Fibroblast of skin of abdomen (primary cell): ENCODE measurements at places on chromosomes 3 and 15.

DNA sequence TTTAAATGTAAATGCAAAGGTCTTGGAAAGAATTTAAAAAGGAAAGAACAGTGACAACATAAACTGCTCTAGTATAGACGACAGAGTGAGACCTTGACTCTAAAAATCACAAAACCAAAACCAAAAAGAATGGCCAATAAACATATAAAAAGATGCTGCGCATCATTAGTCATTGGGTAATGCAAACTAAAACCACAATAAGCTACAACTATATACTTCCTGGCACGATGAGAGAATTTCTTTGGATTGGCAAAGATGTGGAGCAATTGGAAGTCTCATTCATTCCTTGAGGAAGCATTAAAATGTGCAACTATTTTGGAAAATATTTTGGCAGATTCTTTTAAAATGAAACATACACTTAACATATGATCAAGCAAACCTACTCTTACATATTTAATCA is 98.7 kb upstream of the ZPLD1 start:
- DNase-seq, result peak; percentile 5

- no peak for DNase-seq
These were observed 93.5 kb upstream of the ARRDC4 start for GRCh38 chr15:97866959-97867358.

GRCh38 chr15:86355801-86356200 is 276.1 kb downstream of the AGBL1 start:
- no peak for DNase-seq

DNA sequence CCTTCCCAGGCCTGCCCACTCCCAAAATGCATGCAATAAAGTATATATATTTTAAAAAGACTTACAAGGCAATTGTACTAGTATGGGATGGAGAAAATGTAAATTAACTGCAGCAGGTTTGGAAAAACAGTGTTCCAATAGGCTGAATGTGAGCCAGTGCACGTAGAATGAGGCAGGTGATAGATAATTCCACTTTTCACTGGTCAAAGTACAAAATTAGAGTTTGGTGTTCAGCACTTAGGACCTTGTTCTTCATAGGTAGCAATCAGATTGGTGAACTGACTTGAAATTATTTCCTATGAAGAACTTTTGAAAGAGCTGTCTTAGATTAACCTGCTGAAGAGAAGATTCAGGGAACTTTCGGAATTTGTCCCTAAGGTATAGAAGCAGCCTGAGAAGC is 1.9 kb downstream of the WDR48 start:
- DNase-seq, result no peak

DNA sequence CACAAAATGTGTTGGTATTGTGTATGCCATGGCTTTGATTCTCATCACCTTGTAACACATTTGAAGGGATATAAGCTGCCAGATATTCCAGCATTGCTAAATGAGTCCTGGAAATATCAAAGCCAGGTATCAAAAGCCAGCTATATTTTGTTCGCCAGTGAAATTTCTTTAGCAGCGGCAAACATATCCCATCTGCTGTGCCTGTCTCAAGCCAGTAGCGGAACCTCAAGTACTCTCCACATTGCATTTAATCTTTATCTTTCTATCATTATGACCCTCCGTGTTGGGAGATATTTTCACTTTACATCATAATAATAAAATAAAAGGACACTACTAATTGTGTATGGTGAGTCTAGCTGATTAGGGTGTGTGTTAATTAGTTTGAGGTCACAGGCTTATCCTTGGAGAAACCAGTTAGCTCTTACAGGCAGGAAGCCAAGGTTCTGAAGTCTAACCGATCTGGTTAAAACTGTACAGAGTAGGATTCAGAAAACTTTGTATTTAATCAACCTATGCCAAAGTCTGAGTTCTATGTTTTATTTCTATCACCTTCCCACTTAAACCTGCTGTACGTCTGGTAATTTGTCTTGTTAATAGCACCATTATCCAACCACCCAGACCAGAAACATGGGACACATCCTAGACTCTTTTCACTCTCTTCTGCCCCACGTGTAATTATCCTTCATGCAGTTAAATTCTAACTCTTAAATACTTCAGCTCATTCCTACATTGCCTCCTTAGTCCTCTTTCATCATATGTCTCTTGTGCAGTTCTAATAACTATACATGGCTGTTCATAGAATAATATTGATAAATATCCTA is 14.5 kb downstream of the TIPARP start:
- DNase-seq, result no peak

GRCh38 chr3:976006-976405 is 116.8 kb upstream of the CNTN6 start:
- peak; percentile 6 for DNase-seq

DNA sequence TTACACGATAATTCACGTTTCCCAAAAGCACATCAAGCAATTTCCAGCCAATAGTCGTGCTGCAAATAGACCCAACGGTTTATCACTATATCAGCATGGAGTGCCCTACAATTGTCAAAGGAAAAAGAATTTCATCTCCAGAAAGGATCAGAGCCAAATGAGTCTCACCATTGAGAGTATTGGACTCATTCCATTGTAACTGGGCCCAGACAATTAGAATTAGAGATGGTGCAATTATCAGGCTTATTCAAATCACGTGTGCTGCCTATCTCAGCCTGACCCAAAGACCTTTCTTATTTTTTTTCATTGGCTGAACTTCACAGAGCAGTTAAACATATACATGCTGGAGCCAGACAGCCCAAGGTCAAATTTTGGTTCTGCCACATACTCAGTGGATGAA is 87.0 kb upstream of the LRTM1 start:
- DNase-seq, result no peak

DNA sequence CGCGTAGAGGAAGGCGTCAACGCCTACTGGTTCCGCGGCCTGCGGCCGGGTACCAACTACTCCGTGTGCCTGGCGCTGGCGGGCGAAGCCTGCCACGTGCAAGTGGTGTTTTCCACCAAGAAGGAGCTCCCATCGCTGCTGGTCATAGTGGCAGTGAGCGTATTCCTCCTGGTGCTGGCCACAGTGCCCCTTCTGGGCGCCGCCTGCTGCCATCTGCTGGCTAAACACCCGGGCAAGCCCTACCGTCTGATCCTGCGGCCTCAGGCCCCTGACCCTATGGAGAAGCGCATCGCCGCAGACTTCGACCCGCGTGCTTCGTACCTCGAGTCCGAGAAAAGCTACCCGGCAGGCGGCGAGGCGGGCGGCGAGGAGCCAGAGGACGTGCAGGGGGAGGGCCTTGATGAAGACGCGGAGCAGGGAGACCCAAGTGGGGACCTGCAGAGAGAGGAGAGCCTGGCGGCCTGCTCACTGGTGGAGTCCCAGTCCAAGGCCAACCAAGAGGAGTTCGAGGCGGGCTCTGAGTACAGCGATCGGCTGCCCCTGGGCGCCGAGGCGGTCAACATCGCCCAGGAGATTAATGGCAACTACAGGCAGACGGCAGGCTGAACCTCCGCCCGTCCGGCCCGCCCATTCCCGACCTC is 4.1 kb downstream of the ISLR2 start:
- DNase-seq, result no peak

GRCh38 chr15:98596885-98597392 is 51.4 kb upstream of the IGF1R start:
- no peak for DNase-seq

DNA sequence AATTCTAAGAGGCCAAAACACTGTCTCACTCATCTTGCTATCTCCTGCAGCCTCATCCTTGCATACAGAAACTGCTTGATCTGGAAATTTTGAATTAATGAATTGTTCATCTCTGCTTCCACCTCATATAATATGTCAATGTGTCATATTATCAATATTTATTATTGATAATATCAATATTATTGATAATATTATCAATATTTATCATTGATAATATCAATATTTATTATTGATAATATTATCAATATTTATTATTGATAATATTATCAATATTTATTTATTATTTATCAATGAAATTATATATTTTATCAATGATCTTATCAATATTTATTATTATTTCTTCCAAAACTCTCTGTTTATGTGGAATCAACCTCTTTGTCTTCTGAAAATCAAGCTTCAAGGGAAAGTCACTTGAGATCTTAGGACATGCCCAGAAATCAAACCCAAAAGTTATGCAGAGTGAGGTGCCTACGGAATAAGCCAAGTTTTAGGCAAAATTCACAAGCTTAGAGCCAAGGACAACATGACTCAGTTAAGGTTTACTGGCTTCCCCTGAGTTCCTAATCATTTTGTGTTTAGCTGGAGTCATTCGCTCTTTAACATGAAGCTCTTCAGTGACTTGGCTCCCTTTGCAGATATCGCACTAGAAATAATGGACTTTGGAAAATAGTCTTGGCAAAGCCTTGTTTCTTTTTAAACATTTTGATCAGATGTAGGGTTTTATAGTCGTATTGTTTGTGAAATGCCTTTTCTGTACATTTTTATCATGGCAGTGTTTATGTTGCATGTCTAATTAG is 297.1 kb upstream of the RARB start:
- DNase-seq, result no peak

GRCh38 chr3:111617406-111617805 is 22.3 kb upstream of the ZBED2 start:
- no peak for DNase-seq

DNA sequence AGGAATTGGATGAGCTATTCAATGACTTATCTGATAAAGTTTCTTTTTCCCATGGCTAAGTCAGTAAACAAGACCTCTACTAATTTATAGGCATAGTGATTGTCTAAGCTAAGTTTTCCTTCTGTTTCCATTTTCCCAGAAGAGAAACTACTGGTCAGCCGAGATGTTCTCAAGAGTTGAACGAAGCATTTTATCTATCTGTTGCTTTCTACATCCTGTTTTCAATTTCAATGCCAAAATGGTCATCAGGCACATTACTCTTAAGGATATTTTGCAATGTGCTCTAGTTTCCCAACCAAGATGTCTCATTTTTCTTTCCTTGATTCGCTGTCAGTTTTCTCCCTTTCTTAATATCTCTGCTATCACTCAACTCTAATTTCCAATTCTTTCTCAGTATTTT is 228.7 kb downstream of the MBNL1 start:
- no peak for DNase-seq

GRCh38 chr3:87267953-87268645 is 8.3 kb downstream of the POU1F1 start:
- no peak for DNase-seq

DNA sequence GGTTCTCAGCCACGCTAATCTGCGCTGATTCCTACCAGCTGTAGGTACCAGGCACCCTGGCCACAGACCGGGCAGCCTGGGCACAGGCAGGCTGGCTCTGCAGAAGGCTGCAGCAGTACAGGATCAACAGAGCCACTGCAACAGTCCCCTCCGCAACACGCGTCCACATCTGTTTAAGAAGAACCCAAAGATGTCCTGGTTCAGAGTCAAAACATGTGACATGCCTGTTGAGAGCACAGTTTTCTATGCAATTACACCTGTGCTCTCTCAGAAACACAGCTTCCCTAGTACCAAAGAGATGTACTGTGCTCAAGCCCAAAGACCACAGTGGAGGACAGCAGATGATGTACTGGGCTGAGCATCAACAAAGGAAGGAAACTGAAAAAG is 18.8 kb downstream of the LRIG1 start:
- DNase-seq, result no peak

DNA sequence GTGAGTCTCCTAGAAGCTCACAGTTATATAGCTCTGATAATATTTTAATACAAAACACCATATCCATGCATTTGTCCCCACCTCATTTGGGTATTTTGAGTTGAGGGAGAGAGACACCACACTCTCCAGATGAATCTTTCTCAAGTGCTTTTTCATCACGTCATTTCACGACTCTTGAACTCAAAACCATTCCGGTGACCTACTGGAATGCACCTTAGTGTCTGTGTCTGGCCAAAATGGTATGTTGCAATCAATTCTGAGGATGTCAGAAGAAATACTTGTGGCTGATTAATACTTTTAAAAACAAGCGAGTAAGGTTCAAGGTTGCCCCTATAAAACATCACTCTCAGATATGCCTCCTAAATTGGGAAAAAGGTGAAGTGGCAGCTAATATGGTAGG is 352.6 kb upstream of the ICE2 start:
- DNase-seq, result peak; percentile 9

GRCh38 chr3:168974617-168975403 is 688.7 kb downstream of the MECOM start:
- DNase-seq, result no peak

GRCh38 chr3:78825118-78825857 is 942.5 kb downstream of the ROBO1 start:
- no peak for DNase-seq

GRCh38 chr3:124775877-124776276 is 45.6 kb downstream of the UMPS start:
- DNase-seq, result no peak

GRCh38 chr3:64267721-64268604 is 42.7 kb upstream of the PRICKLE2 start:
- peak; percentile 81 for DNase-seq

- no peak for DNase-seq
These were observed 158.7 kb downstream of the CGGBP1 start for GRCh38 chr3:87900061-87900460.

GRCh38 chr3:58898513-58898912 is 151.3 kb downstream of the CFAP20DC start:
- DNase-seq, result no peak

- DNase-seq, result peak; percentile 37
These were observed 775.3 kb upstream of the ARPP21 start for GRCh38 chr3:34864011-34864410.

- DNase-seq, result no peak
These were observed 1.7 kb downstream of the ANXA2 start for GRCh38 chr15:60396100-60396499.

- no peak for DNase-seq
These were observed 52.4 kb downstream of the SETMAR start for GRCh38 chr3:4355401-4356219.

GRCh38 chr3:171165499-171165921 is 139.0 kb upstream of the SLC2A2 start:
- no peak for DNase-seq

DNA sequence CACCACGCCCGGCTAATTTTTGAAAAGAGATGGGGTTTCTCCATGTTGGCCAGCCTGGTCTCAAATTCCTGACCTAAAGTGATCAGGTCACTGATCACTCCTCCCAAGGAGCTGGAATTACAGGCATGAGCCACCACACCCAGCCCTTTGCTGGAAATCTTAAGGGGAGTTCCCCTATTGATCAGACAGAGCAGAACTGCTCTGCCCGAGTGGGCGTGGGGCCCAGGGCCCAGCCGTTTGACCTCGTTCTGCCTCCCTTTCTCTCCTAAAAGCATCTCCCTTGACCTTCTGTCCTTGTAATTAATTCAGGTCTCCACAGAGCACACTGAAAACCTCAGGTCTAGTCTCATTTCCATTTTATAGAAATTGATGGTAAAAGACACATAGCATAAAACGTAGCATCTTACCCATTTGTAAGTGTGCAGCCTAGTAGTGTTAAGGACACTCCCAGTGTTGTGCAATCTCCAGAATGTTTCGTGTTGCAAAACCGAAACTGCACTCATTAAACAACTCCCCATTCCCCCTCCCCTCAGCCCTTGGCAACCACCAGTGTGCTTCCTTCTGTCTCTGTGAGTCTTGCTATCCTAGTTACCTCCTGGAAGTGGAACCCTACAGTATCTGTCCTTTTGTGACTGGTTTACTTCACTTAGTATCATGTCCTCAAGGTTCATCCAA is 89.3 kb downstream of the SLCO3A1 start:
- DNase-seq, result peak; percentile 76

DNA sequence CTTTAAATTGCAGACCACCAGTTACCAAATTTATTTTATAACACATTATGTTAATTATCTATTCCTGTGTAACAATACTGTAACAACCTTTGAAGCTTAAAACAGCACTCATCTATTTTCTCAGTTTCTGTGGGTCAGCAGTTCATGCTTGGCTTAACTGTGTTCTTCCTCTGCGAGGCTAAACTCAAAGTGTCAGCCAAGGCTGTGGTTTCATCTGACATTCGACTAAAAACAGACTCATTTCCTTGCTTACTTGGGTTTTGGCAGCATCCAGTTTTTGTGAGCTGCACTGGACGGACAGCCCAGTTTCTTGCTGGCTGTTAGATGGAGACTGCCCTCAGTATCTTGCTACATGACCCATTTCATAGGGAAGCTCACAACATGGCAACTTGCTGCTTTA is 247.3 kb upstream of the KCNH8 start:
- DNase-seq, result no peak
